ENCODE measurements at places on chromosomes 5 and 9. TPM values are rescaled to one million over a fixed set of nuclear protein-coding genes. Genes with fewer than 3 reads are reported as not detected.

The GLDC gene
- total RNA-seq = 0.62 TPM

The AQP3 gene
- total RNA-seq = 12.0 TPM

The SLC46A2 gene
- total RNA-seq = not detected

The FGFR4 gene
- total RNA-seq = 5.8 TPM

The FGD3 gene
- 3.2 TPM for total RNA-seq

The DOK3 gene
- 6.7 TPM for total RNA-seq

The FOXD4L4 gene
- total RNA-seq = 0.23 TPM

The FCHO2 gene
- total RNA-seq = 36.3 TPM

The GPX8 gene
- 9.2 TPM for total RNA-seq

The C7 gene
- total RNA-seq = 929 TPM

The PCDHB10 gene
- 3.0 TPM for total RNA-seq

The DOCK8 gene
- total RNA-seq = 46.1 TPM

The SPINK1 gene
- total RNA-seq = not detected

The SLC36A3 gene
- total RNA-seq = not detected

The INSL6 gene
- not detected for total RNA-seq

The BTNL8 gene
- 0.81 TPM for total RNA-seq

The DPYSL3 gene
- 475 TPM for total RNA-seq

The RNF183 gene
- total RNA-seq = not detected

The PLPPR1 gene
- 0.42 TPM for total RNA-seq

The ENTPD2 gene
- total RNA-seq = not detected

The LSM11 gene
- 18.4 TPM for total RNA-seq

The ACO1 gene
- 87.6 TPM for total RNA-seq

The FOXD4L6 gene
- not detected for total RNA-seq

The TMEM252 gene
- total RNA-seq = not detected

The LECT2 gene
- not detected for total RNA-seq

The SOHLH1 gene
- total RNA-seq = not detected

The LCP2 gene
- total RNA-seq = 17.0 TPM

The CDKN2B-AS1 gene
- total RNA-seq = 0.42 TPM

The IRGM gene
- total RNA-seq = not detected

The WNK2 gene
- 38.9 TPM for total RNA-seq

The PCDHA11 gene
- 1.9 TPM for total RNA-seq

The LCNL1 gene
- not detected for total RNA-seq

The HMCN2 gene
- total RNA-seq = 9.6 TPM

The PAEP gene
- not detected for total RNA-seq

The TICAM2 gene
- total RNA-seq = 1.2 TPM

The FAM163B gene
- not detected for total RNA-seq

The PLAC8L1 gene
- not detected for total RNA-seq

The CEL gene
- total RNA-seq = 0.35 TPM

The SPINK9 gene
- not detected for total RNA-seq

The RLN1 gene
- total RNA-seq = not detected

The ANKRD18A gene
- 0.19 TPM for total RNA-seq

The TAF1L gene
- total RNA-seq = not detected

The TCOF1 gene
- 33.0 TPM for total RNA-seq

Data from gastroesophageal sphincter (tissue), 4 donors.